ENCODE measurements at places on chromosomes 12 and 14. TPM values are rescaled to one million over a fixed set of nuclear protein-coding genes. Genes with fewer than 3 reads are reported as not detected.

HSPB8 gene
- 1.3 TPM for total RNA-seq

CLEC9A gene
- total RNA-seq, result not detected

RAB15 gene
- 27.3 TPM for total RNA-seq

OAS2 gene
- 3.4 TPM for total RNA-seq

SLC25A47 gene
- not detected for total RNA-seq

RNASE2 gene
- total RNA-seq, result not detected

SLC10A1 gene
- total RNA-seq, result not detected

GSC gene
- not detected for total RNA-seq

ADGRD1 gene
- total RNA-seq, result 4.3 TPM

RHOJ gene
- total RNA-seq, result 16.2 TPM

GPR65 gene
- 0.18 TPM for total RNA-seq

FAM181A gene
- total RNA-seq, result 2.4 TPM

Data from cerebellum (tissue), 4 donors.